Left cardiac atrium (tissue), 4 donors: ENCODE measurements at places on chromosomes 12 and 14. TPM values are rescaled to one million over a fixed set of nuclear protein-coding genes. Genes with fewer than 3 reads are reported as not detected.

BDKRB2 gene
- 5.4 TPM for total RNA-seq

GRCh38 chr12:105462831-105463230, 132.3 kb downstream of the C12orf75 start:
- DNase-seq, result no peak

DNA sequence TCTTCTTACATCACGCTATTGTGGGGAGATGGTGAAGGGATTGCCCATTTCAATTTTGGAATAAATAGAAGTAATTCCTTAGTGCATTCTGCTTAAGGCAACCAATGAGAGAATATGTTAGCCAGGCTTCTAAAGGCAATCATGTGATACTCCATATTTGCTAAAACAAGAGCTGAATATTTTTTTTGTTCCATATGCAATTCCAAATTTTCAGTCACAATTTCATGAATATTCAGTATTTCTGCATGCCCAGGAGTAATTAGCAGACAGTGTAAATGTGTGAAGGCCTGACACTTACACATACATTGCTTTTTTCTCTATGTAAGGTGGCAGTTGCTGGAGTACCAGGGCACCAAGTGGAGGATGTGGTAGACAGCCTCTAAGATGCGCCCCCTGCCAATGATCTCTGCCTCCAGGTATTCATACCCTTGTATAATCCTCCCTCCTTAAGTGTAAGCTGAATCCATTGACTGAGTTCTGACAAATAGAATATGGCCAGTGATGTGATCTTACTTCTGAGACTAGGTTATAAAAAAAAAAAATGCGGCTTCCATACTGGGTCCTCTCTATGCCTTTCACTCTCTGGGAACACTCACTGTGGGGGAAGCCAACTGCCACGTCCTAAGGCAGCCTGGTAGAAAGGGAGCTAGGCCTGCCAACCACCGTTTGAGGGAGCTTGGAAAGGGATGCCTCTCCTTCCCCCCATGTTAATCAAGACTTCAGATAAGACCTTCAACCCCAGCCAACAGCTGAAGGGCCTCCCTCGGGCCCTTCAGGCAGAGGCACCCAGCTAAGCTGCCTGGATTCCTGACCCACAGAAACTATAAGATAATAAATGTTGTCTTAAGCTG, 62.7 kb upstream of the PTGR2 start:
- no peak for DNase-seq

ITGA7 gene
- 395 TPM for total RNA-seq

DNA sequence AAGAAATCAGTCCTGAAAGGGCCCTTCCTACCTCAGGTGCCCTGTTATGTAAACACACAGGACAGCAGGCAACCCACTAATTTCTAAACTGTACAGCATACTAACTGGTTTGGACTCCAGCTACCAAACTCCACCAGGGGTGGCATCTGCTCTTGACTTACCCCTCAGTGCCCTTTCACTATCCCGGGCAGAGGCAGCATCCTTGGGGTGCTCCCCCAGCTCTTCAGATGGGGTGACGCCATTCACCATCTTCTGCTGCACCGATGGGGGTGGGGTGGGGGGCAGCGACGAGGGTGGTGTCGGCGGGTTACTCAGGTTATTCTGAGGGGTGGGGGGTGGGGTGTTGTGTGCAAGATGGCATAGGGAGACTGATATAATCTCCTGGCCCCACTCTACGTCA, 11.5 kb upstream of the PRKAG1 start:
- DNase-seq, result no peak
